ENCODE measurements at places on chromosomes 11 and 22.

GRCh38 chr11:10205928-10206327 lies 88.1 kb downstream of the SBF2 start:
- DNase-seq, result no peak

DNA sequence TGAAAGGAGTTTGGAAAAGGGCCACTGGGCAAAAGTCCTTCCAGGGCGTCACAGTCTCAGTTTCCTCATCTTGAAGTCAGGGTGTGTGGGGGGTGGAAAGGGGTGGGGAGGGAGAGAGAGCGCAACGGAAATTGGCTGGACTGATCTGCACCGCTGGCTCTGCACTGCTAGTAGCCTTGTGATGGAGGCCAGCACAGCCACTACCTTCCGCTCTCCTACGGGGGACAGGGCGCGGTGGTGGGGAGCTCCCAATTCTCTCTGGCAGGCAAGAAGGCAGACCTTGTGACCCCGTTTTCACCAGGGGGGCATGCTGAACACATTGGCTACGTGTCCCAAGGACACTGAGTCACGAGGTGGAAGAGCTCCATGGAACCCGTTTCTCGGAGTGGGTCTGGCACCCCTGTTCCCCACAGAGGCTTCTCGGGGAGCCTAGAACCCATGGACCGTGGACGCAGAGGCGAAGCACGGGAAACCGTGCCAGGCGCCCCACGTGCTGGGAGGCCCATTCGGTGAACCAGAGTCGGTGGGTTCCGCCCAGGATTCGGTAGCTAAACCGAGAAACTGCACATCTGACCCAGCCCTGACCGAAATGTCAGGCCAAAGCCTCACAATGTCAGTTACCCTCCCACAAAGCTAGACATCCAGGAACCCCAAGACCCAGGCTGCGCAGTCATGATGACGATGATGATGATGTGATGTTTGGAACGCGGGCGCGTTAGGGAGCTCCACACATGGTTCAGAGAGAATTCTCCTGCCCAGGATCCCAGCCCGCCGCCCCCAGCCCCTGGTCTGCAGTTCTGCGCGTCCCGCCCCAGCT lies 28.3 kb upstream of the WNT11 start:
- DNase-seq, result no peak

GRCh38 chr11:123129920-123130319 lies 65.1 kb downstream of the CLMP start:
- DNase-seq, result no peak

DNA sequence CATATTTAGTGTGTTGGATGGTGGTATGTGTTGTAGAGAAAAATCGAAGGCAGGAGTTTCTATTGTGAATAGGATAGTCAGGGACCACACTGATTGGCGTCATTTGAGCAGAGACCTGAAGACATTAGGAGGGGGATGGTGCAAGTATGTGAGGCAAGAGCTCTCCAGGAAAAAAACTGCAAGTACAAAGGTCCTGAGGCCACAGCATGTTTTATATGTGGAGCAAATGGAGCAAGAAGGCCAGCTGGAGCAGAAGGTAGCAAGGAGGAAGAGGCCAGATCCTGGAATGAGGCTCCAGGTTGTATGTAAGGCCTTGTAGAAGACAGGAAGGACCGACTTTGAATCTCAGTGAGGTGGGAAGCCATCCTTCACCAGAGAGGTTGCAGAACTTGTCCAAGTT lies 14.2 kb upstream of the MICALL1 start:
- DNase-seq, result no peak

DNA sequence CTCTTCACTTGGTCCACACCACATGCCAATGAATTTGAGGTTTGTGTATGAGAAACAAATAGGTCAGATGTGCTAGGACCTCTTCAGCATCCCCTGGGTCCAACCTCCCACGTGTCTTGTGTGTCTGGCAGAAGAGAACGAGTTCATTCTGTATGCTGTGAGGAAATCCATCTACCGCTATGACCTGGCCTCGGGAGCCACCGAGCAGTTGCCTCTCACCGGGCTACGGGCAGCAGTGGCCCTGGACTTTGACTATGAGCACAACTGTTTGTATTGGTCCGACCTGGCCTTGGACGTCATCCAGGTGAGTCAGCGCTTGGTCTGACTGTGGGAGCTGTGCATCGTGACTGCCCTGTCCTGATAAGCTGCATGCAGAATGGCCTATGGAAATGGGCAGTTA lies 101.0 kb upstream of the SORL1-AS1 start:
- DNase-seq, result no peak

DNA sequence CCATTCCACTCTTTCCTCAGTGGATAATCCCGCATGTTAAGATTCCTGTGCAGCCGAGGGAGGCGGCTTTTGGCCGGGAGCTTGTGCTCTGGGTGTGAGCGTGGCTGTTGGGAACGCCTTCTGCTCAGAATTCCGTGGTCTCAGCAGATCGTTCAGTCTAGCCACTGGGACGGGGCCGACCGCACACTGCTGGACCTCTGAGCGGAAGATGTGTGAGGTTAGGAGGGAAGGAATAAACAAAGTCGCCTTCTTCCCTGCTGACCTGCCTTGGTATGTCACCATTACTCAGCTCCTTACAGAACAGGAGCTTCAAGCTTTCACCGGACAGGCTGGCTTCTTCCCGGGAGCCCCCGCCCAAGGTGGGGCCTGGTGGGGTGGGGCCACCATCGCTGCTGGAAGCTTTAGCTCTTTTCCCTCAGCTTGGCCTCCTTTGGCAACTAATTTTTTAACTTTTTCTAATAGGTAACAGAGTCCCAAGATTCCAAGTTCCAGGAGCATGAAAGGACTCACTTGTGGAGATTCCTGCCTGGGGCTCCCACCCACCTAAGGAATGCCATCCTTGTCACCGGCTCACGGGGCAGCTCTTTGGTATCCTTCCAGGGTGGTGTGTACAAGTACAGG lies 22.5 kb upstream of the SEPTIN5 start:
- no peak for DNase-seq

- peak; percentile 53 for DNase-seq
Measured at GRCh38 chr11:118435290-118435892, 901 bp upstream of the KMT2A start.

- DNase-seq, result no peak
Measured at GRCh38 chr11:117375960-117376359, 48.3 kb downstream of the CEP164 start.
